Hematopoietic multipotent progenitor cell treated with erythropoietin and hydrocortisone succinate and interleukin-3 and kit ligand, for 15 days (in vitro differentiated cells): ENCODE measurements at places on chromosomes 1 and 21.
A peak's percentile ranks its signal among the peaks of the same experiment; 100 is the strongest.

DNA sequence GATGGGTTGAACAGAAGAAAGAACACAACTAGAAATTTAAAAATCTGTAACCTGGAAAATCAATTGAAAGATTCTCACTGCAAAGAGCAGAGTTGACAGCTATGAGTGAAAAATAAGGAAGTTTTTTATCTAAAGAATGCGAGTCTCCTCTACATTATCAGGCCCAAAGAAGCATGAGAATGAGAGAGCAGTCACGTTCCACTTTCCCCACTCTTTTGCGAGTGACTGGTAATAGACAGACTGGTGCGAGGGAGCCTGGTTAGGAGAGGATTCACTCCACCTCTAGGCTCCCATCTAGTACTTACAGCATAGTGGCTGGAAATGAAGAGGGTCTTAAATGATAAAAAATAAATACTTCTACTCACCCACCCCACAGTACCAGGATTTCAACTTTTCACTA lies 52.0 kb downstream of the PRDX6 start:
- no peak for DNase-seq

DNA sequence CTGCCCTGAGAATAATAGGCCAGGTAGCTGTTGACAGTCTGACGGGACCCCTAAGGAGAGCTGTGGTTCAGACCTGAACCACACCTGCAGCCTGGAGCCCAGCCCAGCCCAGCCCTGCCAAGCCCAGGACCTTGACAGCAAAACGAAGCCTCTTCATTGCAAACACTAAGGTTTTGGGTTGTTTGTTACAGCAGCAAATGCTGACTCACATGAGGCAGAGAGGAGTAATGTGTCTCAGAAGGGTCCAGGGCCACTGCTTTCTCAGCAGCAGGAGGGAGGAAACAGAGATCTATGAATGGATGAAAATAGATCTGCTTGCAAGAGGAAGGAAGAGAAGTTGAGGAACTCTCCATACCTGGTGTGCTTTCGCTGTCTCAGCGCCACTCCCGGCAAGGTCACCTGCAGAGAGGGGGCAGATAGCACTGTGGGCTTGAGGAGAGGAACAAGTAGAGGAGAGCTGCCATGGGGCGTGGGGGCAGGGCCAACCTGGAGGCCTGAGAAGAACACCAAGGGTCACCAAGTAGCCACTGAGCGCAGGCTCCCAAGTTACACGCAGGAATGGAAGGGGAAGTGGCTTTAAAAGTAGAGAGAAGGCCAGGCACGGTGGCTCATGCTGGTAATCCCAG lies 127.2 kb downstream of the ZNF281 start:
- no peak for DNase-seq

- DNase-seq, result no peak
These were observed 385.9 kb downstream of the CAMTA1 start for GRCh38 chr1:7171168-7171567.

- DNase-seq, result no peak
These were observed 167.2 kb downstream of the ADGRL2 start for GRCh38 chr1:81967951-81968350.

- no peak for DNase-seq
These were observed 27.2 kb downstream of the THAP3 start for GRCh38 chr1:6651909-6652308.

DNA sequence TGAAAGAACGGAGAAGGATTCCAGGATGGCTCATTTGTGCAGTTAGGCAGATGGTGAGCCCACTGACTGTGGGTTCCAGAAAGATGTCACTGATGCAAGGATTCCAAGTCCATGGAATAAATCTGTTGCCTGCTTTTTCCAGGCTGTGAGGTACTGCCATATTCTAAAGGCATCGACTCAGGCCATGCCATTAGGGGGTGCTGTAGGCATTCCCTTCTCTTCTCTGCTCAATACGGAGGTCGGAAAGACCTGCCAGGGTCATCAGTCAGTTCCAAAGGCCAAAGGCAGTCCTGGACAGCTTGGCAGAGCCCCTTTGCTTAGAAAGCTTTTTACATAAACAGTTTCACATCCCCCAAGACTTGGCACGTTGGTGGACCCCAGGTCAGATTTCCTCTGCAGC lies 31.7 kb upstream of the TMEM125 start:
- DNase-seq, result peak; percentile 30

DNA sequence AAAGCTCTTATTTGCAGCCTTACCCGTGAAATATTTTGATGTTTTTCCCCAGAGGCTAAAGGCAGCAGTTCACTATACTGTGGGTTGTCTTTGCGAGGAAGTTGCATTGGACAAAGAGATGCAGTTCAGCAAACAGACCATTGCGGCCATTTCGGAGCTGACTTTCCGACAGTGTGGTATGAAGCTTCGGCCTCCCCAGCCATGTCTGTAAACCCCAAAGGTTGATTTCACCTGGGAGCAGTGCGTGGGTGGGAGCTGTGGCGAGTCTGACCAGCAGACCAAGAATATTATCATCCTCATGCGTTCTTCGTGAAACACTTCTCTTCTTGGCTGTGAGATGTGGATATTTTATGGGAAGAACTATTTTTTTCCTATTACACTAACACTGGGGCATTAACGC lies 3.6 kb downstream of the CENPS start:
- no peak for DNase-seq

DNA sequence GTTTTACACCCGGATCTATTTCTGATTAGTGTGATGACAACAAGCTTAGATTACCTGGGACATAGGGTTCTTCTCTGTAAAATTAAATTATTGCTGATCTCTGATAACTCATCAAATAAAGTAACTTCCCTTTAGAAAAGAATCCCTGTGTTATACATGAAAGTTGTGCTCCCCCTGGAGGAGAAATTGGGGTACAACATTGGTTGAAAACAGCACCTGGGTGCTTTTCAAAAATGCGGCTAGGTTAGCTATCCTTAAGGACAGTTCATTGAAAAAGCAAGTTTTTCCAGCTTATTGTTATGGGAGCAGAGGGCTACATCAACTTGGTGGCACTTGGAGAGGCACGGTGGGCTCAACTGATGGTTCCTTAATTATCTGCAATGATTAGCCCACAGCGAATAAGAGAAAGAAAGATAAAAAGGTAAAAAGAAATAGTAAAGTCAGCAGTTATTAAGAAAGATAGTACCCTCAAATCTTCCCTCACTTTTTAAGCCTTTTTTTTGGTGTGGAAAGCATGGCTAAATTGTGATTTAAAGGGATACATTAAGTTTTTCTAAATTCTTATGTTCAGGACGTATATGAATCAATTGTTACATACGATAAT lies 97.8 kb downstream of the FMN2 start:
- DNase-seq, result peak; percentile 17

DNA sequence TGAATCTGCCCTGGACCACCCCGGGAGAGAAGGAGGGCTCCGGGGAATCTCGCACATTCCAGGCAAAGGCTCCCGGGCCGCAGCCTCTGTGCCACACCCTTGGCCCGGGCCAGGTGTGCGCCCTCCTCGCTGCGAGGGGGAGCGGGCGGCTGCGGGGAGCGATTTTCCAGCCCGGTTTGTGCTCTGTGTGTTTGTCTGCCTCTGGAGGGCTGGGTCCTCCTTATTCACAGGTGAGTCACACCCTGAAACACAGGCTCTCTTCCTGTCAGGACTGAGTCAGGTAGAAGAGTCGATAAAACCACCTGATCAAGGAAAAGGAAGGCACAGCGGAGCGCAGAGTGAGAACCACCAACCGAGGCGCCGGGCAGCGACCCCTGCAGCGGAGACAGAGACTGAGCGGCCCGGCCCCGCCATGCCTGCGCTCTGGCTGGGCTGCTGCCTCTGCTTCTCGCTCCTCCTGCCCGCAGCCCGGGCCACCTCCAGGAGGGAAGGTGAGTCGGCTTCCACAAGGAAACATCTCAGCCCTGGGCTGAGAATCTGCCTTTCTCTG lies at the start of gene LAMC2:
LAMC2 (plus strand) TSS at position 324 of the 550 bp plus-strand sequence; CDS start at position 413, 89 bp downstream.
- DNase-seq, result no peak

DNA sequence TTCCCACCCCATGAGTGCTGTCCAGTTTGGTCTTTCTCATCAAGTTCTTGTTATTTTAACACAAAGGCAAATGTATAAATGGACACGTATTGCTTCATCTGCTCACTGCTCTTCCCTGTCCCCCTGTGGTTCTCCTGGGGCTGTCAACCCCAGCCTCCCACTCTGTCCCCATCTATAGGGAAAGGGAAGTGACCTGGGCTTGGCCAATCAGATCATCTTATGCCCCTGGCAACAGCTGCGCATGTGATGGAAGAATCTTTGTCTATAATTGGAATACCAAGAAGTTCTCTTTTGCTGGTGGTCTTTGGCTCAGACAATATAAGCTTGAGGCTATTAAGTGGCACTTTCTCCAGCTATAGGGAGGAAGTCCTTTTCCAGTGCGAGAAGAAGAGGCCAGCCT lies 4.7 kb upstream of the CCSAP start:
- no peak for DNase-seq

DNA sequence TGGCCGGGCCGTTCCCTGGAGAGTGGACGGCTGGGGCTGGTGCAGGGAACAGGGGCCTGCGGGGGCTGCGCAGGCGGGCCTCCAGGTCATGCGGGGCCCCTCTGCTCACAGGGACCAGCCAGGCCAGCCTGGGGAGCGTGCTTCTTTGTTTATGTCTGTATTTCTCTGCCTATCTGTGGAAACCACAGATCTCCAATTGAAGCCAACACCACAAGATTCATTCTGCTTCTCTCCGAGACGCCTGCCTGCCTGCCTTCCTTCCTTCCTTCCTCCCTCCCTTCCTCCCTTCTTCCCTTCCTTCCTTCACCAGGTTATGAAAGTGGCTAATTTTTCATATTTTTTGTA lies 39.9 kb upstream of the HMGN1 start:
- no peak for DNase-seq

DNA sequence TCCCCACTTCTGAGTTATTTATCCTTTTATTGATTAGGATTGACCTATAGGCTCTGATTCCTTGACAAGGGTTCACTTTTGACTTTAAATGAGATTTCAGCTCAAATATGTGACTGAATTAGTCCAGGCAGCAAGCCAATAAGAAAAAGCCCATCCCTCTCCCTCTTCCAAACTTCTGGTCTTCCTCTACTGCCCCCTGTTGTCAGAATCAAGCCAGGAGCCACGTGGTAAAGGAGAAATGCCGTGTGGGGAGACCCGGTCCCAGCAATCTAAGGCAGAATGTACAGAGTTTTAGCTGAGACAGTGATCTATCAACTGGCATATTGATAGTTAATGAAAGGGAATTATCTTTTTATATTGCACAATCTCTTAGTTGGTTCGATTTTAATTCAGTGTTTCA lies 5.2 kb downstream of the ADAMTS5 start:
- DNase-seq, result no peak

- no peak for DNase-seq
These were observed 9.9 kb downstream of the S100A11 start for GRCh38 chr1:152026895-152027294.

DNA sequence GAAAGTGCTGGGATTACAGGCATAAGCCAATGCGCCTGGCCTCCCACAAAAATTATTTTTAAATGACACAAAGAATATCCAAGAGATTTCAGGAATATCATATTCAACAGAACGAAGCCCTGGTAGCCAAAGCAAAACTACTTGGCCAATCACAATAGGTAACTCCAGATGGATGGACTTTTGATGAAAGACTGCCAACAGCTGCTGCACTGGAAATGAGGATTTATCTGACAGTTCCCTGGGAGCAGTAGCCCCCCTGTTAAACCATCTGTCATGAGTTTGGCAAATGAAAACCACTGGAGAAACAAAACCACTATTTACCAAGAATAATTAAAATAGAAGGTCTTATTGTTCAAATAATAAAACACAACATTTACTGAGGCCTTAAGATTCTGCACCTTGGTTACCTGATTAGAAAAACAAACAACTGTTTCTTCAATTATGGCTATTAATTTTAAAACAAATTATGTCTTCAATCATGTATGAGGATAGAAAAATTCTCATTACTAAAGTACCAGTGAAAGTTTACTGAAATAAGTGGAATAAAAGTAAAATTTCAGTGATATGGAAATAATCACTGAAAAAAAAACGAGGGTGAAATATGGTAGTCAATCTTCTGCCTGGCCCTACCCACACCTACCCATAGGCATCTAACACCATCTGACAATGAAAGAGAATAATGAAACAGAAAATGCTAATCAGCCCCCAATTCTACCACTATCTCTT lies 34.3 kb upstream of the PSMG1 start:
- DNase-seq, result no peak

- DNase-seq, result no peak
These were observed 178.1 kb downstream of the ZP4 start for GRCh38 chr1:237712586-237713157.

- no peak for DNase-seq
These were observed 19.5 kb upstream of the ARHGEF10L start for GRCh38 chr1:17520041-17520440.
